NCI-H2107 (cell line): ENCODE measurements at places on chromosomes 1 and 21.

- DNase-seq: no peak
Observed at GRCh38 chr1:43177691-43178090, 5.6 kb downstream of the CFAP57 start.

DNA sequence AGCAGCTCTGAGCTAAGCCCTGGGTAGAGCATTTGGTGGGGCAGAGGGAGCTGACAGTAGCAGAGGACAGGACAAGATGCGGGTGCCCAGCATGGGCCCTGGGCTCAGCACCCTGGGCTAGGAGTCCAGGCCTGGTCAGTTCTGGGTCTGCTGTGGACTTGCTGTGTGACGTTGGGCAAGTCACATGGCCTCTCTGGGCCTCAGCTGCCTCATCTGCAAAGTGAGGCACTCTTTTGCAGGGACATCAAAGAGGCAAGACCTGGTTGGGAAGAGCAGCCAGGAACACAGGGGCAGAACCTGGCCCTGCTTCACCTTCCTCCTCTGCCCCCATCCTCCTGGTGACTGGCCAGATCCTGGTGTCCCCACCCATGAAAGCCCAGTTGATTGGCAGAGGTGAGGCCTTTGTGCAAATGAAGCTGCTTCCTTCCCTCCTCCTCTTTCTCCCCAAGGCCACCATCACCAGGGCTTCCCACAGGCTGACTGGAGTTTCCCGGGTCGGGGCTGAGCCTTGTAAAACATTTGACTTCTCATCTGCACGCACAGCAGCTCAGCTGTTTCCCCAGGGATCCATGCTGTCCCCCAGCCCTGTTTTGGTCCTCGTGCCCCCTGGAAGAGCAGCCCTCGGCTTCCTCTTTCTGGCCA, 350.5 kb downstream of the MATN1 start:
- no peak for DNase-seq

GRCh38 chr1:62309906-62310305, 9.3 kb downstream of the KANK4 start:
- DNase-seq: no peak

DNA sequence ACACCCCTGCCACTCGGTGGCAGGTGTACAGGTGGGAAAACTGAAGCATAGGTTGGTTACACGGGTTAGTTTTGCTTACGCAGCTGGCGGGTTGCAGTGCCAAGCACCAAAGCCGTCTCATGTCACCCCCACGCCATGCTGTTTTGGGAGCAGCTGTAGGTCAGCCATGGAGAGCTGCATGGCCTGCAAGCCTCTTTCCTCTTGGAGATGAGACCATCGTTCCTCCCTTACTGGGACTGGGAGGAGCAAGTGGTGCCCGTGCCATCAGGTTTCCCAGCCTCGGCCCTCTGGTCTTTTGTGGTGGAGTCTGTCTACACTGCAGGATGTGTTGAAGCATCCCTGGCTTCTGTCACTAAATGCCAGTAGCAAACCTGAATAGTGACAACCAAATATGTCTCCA, 46.9 kb downstream of the AJAP1 start:
- no peak for DNase-seq

DNA sequence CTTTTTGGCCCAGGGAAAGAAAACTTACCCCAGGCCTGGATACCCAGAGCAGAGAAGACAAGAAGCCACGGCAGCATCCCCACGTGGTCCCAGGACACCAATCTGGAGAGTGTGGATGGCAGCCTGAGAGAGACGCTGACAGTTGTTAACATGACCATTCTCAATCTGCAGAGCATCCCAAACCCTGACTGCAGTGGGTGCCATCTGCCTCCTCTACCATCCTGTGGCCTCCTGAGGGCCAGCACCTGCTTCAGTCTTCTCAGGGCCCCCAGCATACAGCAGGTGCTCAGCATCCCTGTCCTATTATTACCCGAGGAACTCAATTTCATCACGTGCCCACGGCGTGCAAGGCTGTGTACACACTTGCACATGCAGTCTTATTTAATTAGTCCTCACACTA, 785 bp downstream of the PGLYRP4 start:
- no peak for DNase-seq

GRCh38 chr1:27526569-27527222, 36.7 kb upstream of the WASF2 start:
- DNase-seq: no peak

GRCh38 chr1:21255284-21255942, 34.9 kb downstream of the ECE1 start:
- DNase-seq: peak; percentile 58

DNA sequence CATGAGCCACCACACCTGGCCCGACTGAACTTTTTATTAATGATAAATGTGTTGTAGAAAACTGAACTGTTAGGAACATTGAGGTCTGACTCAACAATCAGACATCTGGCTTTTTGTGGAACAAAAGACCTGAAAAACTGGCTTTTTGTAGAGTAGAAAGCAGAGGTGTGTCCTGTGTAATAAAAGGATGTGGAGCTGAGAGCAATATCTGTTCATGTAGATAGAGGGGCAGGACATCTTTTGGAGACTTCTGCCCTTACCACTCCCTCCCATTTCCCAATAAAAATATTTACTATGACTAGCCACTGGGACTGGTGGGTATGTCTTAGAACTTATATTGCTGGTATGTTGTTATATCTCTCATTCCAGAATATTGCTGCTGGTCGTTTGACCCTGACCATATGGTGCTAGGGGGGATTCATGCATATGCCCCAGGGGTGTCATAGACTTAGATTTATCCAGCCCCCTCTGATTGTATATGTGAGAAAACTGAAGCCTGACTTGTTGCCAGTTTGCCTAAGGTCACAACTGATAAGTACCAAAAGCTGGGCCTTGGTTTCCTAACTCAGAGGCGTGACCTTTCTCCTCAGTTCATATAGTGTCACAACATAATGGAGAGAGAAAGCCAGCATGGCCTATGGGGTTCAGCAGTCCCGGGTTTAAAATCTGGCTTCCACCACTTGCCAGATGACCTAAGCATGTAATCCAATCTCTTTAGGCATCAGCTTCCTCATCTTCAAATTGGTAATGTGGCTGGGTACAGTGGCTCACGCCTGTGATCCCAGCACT, 33.5 kb upstream of the PIGV start:
- DNase-seq: no peak

GRCh38 chr1:246199086-246199645, 307.9 kb downstream of the SMYD3 start:
- peak; percentile 86 for DNase-seq

GRCh38 chr1:12776801-12777557, 3.4 kb downstream of the PRAMEF12 start:
- no peak for DNase-seq

GRCh38 chr1:94079080-94079940, 41.6 kb downstream of the ABCA4 start:
- DNase-seq: no peak

- no peak for DNase-seq
Observed at GRCh38 chr1:233355841-233356704, 28.5 kb downstream of the MAP3K21 start.

GRCh38 chr1:7795406-7795805, 11.3 kb downstream of the PER3 start:
- DNase-seq: no peak

DNA sequence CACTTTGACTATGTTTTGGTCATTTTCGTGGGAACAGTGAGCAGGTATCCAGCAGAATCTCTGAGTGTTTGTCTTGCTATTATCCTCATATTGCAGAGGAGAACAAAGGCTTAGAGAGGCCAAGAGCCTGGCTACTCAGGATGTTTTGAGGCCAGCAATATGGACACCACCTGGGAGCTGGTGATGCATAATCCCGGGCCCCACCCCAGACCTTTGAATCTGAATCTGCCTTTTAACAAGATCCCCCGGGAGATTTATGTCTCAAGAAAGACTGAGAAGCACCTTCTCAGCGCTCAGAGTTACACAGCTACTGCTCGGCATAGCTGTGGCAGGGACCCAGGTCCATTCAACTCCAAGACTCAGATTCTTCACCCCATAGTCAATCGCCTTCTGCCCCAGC, 72.8 kb downstream of the PTPRU start:
- DNase-seq: no peak

- DNase-seq: peak; percentile 11
Observed at GRCh38 chr1:219660666-219661463, 48.0 kb upstream of the ZC3H11B start.

- DNase-seq: no peak
Observed at GRCh38 chr1:9201401-9202239, 33.0 kb upstream of the H6PD start.

DNA sequence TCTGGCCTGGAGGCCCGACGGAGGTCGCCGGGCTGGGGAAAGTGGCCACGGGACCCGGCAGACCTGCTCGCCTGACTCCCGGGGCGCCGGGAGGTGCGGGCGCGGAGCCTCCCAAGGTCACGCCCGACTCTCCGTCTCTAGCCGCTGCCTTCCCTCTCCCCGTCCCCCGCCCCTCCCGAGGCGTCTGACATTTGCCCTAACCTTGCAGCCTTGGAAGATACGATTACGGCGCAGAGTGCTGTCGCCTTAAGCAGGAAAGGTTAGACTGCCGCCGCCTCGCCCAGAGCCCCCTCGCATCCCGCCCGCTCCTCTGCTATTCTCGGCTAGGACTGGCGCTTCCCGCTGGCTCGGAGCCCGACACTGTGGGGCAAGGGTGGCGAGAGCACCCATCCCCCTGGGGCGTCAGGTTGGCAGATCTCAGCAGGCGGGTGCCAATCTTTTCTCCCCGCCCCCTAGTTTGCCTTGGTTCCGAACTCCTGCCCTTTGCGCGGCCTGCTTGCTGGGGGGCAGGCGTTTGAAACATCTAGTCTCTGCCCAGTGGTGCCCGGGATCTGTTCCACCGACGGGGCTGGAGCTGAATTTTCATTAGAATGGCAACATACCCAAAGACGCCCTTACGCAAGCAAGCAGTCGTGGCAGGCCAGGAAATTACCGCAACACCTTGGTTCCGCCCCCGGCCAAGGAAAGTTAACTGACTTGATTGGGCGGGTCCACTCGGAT, 835 bp downstream of the PGM1 start:
- DNase-seq: no peak

- no peak for DNase-seq
Observed at GRCh38 chr1:202692959-202693555, 17.2 kb downstream of the SYT2 start.
